ENCODE measurements at places on chromosomes 3 and 15. TPM values are rescaled to one million over a fixed set of nuclear protein-coding genes. Genes with fewer than 3 reads are reported as not detected.

CHRNA7 gene
- polyA plus RNA-seq, result 0.06 TPM

SMCO1 gene
- not detected for polyA plus RNA-seq

GRAMD2A gene
- 13.0 TPM for polyA plus RNA-seq

VGLL3 gene
- polyA plus RNA-seq, result 11.1 TPM

GXYLT2 gene
- 5.8 TPM for polyA plus RNA-seq

ETV5 gene
- 32.9 TPM for polyA plus RNA-seq

LRRC34 gene
- 0.40 TPM for polyA plus RNA-seq

SPTSSB gene
- 0.44 TPM for polyA plus RNA-seq

SLC27A2 gene
- 0.42 TPM for polyA plus RNA-seq

C3orf18 gene
- 2.1 TPM for polyA plus RNA-seq

GNB5 gene
- polyA plus RNA-seq, result 36.8 TPM

RBMS3 gene
- polyA plus RNA-seq, result 6.6 TPM

CLDN18 gene
- not detected for polyA plus RNA-seq

APBA2 gene
- polyA plus RNA-seq, result 0.14 TPM

IMPG2 gene
- polyA plus RNA-seq, result 0.05 TPM

CD96 gene
- 0.09 TPM for polyA plus RNA-seq

C3orf85 gene
- not detected for polyA plus RNA-seq

AGBL1 gene
- not detected for polyA plus RNA-seq

All from mammary epithelial cell (primary cell).